ENCODE measurements at places on chromosomes 6 and 20. TPM values are rescaled to one million over a fixed set of nuclear protein-coding genes. Genes with fewer than 3 reads are reported as not detected.
A peak's percentile ranks its signal among the peaks of the same experiment; 100 is the strongest.

The HCK gene
- total RNA-seq = not detected

The TRDN gene
- total RNA-seq = not detected

The PHACTR3 gene
- total RNA-seq = not detected

The PLEKHG1 gene
- total RNA-seq = 5.5 TPM

The FERMT1 gene
- 6.7 TPM for total RNA-seq

The BNIP5 gene
- total RNA-seq = not detected

The CSE1L gene
- 193 TPM for total RNA-seq

GRCh38 chr6:52389626-52390360 lies 27.8 kb downstream of the PAQR8 start:
- DNase-seq = peak; percentile 17

DNA sequence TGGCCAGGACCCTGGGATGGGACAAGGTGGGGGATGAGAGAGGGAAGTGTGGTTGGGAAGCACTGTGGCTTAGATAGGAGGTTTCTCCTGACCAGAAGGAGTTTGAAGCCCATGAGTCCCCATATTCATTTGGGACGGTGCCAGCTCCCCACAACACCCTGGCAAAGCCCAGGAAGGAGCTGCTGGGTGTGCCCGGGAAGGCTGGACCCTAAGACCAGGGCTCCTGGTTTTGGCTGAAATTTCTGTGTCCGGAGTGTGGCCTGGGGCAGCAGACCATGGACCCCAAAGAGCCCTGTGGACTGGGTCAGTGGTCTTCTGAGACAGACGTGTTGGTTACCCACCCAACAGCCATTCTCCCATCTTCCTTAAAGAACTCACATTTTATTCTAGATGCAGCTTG lies 15.2 kb downstream of the MAPK13 start:
- no peak for DNase-seq

GRCh38 chr6:21501815-21502214 lies 91.7 kb upstream of the SOX4 start:
- DNase-seq = no peak

DNA sequence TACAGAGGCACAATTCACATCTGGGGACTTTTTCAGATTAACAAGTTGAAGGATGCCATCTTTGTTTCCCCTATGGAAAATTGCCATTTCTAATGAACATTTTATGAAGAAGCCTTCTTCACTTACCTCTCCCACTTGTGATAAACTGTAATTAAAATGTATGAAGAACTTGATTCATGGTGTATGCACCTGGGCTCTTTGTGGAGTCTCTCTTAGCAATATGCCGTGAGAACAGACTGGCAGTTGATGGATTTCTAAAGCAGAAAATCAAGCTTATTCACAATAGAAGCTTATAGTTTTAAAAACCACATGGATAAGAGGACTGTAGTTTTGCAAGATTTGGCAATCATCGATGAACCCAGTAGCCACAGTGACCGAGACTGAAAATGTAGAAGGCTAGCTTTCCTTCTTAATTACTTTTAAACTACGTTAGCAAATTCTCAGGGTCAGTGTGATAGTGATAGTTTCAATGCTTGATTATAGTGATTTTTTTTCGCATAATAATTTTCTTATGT lies 270.6 kb downstream of the PRL start:
- DNase-seq = no peak

- no peak for DNase-seq
Observed at GRCh38 chr20:41798930-41799502, 180.8 kb upstream of the CHD6 start.

DNA sequence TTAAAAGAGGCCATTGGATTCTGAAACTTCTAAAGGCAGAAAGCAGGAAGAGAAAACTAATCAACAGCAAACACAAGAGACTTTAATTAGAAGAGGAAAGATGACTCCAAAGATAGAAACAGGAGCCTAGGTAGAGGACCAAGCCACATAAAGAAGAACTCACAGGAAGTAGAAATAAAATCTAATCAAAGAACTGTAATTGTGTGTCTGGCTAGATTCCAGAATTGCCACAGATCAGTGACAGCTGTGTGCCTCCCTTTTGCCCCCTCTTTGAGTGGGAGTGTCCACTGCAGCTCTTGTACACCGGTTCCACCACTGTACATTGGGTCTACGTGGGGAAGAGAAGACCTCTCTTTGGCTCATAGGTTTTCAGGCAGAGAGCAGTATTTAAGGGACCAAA lies 22.3 kb upstream of the THEMIS start:
- no peak for DNase-seq

DNA sequence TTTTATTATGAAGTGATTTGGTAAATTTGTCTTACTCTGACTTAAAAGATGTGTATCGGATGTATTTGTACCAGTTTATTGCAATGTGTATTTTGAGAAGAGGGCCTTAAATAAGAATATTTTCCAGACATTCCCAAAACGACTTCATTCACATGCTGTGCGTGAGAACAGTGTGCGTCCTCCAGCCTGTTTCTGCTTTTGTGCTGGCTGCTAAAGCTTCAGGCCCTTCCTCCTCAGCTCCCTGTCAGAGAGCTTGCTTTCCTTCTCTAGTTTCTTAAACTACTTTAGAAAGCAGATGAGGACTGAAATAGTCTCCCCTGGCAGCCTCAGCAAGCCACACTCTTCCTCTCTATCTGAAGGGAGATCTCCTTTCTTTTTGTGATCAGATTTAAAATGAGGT lies 157.8 kb downstream of the SAMD5 start:
- DNase-seq = no peak

DNA sequence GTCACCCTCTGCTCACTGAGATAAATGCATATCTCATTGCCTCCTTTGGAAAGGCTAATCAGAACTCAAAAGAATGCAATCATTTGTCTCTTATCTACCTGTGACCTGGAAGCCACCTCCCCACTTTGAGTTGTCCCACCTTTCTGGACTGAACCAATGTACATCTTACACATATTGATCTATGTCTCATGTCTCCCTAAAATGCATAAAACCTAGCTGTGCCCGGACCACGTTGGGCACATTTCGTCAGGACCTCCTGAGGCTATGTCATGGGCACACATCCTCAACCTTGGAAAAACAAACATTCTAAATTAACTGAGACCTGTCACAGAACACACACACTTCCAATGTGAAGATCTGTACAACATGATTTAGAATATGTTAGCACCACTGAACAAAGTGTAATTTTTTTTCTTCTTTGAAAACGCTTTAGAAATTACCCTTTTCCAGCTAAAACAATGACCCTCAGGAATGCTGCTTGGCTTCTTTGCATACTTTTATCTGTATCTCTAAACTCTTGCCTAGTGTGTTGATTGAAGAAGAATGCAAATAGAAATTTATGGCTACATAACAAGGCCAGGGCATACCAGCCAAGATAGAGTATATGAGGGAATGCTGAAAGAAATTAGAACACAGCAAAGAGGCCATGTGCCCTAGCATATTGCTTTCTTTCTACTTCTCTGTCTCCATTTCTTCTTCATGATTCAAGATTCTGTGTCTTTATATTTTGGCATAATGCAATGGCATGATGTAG lies 84.6 kb upstream of the DST start:
- DNase-seq = no peak

- DNase-seq = no peak
Observed at GRCh38 chr6:5150551-5151075, 65.5 kb downstream of the PPP1R3G start.

- DNase-seq = no peak
Observed at GRCh38 chr20:2822073-2822472, 5.9 kb downstream of the TMEM239 start.

GRCh38 chr6:140601021-140601808 lies 1226.8 kb upstream of the CITED2 start:
- no peak for DNase-seq

DNA sequence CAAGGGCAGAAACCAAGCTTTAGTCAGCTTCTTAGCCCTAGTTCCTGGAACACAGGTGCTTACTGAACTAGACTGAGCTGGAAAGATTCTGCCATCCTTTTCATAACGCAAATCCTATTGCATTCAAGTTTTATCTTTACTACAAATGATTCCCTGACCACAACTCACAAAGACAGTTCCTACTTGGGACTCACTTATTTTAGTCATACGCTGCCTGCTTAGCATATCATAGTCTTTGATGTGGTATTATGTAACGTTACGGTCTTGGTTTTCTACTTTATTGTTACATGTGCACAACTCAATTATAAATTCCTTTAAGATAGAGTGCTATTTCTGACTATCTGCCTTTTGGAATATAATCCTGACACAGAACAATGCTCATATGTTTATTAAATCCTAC lies 59.1 kb downstream of the BLOC1S5 start:
- no peak for DNase-seq

GRCh38 chr20:45779011-45779915 lies 12.4 kb downstream of the WFDC3 start:
- DNase-seq = peak; percentile 73

DNA sequence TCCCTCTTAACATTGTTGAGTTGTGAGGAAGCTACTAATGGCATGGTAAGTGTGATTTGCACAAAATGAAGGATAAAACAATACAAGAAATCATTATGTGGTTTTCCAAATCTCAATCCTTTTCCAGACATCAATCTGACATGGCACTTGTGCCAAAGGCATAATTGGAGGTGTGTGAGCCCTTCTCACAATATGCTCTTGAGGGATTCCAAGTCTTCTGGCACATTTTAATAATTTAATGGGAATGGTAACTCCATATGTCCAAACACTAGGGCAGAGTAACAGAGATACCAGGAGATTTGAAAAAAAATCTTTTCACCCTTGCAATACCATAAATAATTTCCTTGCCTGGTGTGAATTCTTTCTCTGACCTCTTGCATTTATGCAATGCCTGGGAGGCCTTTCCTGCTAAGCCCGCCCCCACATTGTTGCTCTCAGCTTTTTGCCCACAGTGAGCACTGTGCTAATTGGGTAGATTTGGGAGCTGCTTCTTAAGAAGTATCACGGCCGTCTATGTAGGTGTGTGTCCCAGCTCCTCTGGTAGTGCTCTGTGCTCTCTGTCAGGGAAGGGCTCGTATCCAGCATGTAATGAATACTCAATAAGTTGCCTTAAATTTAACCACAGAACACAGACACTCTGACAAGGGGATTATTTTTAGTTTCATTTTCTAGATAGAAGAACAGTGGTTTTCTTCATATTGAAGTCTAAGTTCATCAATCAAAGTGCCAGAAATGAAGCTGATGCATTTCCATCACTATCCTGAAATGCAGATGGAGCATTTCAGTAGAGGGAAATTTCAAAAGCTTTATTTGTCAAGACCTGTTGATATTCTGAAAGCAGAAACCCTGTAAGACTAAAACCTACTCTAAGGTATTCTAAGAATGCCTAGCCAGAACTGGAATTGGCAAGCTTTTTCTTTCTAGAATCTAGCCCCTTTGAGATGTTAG lies 54.4 kb upstream of the CEP85L start:
- DNase-seq = peak; percentile 34

GRCh38 chr20:25296094-25297093 lies 48.5 kb downstream of the PYGB start:
- peak; percentile 36 for DNase-seq

All from SK-MEL-5 (cell line).